Memory B cell (primary cell): ENCODE measurements at places on chromosomes 5 and 9.

GRCh38 chr5:95827892-95828246, 5.3 kb upstream of the GLRX start:
- H3K27me3 ChIP-seq: no peaks in the 10 kb centered on the region
- H3K27ac ChIP-seq: peak overlapping the region; percentile 4
- DNase-seq: no peak
- no peaks in the 10 kb centered on the region for H3K36me3 ChIP-seq
- no peak overlapping the region for H3K4me3 ChIP-seq

- H3K27me3 ChIP-seq: no peaks in the 10 kb centered on the region
- peak overlapping the region; percentile 50 for H3K4me3 ChIP-seq
- no peaks in the 10 kb centered on the region for H3K36me3 ChIP-seq
Measured at GRCh38 chr9:68546596-68547390, 6.1 kb upstream of the TMEM252 start.

- no peaks in the 10 kb centered on the region for H3K36me3 ChIP-seq
- no peaks in the 10 kb centered on the region for H3K4me1 ChIP-seq
- H3K27ac ChIP-seq: no peak overlapping the region
- DNase-seq: no peak
- H3K27me3 ChIP-seq: peaks cover 2% of the 10 kb centered on the region
- H3K4me3 ChIP-seq: no peak overlapping the region
Measured at GRCh38 chr5:98637557-98637956, 135.9 kb upstream of the RGMB start.

DNA sequence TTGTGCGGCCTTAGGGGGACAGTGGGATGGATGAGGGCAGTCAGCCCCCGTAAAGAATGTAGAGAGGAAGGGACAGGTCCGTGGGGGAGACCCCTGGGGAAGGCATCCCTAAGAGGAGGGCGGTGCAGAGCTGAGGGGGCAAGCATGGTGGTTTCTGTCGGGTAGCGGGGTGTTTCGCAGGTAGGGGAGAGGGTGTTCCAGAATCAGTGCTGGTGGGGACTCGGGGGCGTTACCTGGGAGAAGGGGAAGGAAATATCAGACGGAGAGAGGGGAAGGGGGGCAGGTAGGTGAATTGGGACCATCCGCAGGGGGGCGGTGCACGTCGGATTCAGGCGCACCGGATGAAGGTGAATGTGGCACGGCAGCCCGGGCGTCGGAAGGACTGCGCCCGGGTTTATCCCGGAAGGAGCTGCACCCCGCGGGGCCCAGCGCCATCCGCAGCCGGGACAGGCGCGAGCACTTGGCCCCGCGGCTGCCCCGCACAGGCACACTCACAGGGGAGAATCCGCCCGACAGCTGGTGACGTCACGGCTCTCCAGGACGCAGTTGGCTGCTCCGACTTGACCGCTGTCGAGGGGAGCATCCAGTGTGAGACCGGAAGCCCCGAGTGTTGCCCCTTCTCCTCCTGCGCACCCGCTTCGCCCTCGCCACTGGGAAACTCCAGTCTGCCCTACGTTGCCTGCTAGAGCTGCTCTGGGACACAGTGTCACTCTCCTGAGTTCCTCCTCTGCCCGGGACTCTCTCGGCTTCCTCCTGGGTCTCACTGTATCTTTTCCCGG, 1.3 kb downstream of the CD72 start:
- H3K4me1 ChIP-seq: peaks cover 73% of the 10 kb centered on the region
- peak; percentile 57 for DNase-seq
- H3K4me3 ChIP-seq: peak overlapping the region; percentile 86
- peaks cover 25% of the 10 kb centered on the region for H3K36me3 ChIP-seq
- H3K27ac ChIP-seq: peak overlapping the region; percentile 98

DNA sequence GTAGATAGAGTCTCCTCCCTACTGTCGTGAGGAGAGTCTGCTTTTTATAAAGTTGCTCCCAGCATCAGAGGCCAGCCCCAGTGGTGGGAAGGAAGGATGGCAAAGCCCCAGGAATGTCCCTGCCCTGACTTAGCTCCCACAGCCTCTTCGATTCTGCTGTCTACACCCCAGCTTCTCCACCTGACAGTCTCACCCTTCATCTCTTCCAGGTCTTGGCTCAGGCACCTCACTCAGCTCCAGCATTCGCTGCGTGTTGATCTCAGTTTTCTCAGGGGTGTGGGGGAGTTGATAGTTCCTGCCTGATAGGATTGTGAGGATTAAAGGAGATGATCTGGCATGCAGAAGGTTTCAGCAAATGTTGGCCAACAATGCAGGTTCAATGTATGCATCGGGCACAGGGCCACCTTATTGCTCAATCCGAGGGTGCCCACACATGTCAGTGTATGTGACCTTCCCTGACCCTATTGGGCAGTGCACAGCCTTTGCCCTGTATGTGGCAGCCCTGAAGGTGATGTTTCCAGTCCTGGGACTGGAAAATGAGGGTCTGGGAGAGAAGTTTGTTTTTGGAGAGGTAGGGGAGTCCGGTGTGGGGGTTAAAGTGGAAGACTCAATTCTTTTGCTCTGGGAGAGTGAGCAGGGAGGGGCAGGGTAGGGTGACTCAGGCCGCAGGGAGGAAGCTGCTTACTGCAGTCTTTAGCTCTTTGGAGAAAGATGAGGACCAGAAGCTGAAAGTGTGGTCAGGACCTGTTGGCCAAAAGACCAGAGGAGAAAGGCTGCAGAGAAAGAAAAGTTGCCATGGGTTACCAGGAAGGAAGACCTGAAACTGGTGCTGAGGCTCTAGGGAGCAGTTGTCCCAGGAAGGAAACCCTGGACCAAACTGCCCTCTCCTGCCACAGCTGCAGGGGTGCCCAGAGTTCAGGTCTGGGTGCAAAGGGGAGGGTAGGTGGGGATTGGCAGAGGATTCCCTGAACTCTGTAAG, 153.2 kb downstream of the MACROH2A1 start:
- no peaks in the 10 kb centered on the region for H3K27me3 ChIP-seq
- H3K4me1 ChIP-seq: no peaks in the 10 kb centered on the region
